AG08396 (cell line): ENCODE measurements at places on chromosomes 5 and 9.

DNA sequence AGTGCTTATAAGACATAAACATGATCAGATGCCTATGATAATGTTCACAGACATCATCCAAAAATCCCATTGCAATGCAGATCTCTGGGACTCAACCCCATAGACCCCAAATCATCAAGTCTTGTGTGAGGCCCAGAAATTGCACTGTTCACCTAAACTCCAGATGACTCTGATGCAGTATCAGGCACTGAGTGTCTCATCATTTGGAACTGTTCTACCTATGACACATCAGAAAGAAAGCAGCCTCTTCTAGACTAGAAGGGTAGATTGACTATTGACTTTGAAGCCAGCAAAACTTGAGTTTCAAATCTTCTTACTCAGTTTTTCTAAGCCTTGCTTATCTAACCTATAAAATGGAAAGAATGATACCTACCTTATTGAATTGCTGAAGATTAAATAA lies 58.7 kb upstream of the PAPPA start:
- no peak for DNase-seq

GRCh38 chr5:107352576-107352975 lies 318.2 kb downstream of the EFNA5 start:
- DNase-seq: no peak

GRCh38 chr9:5630081-5630507 lies 1.2 kb downstream of the RIC1 start:
- peak; percentile 39 for DNase-seq

DNA sequence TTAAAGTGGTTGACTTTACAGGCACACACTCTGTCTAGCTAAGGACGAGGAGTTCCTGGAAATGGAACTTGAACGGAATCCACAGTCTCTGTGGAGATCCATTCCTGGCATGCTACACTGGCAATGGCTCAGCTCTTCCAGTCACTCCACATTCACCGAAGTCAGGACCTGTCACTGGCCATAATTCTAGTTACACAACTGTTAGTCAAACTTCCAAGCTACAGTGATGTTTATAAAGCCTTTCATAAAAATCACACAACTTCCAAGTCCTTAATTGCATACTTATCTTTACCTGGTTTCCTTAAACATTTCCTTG lies 15.7 kb downstream of the CDC14B start:
- DNase-seq: peak; percentile 39

- no peak for DNase-seq
These were observed 36.5 kb downstream of the SYK start for GRCh38 chr9:90838098-90838497.

DNA sequence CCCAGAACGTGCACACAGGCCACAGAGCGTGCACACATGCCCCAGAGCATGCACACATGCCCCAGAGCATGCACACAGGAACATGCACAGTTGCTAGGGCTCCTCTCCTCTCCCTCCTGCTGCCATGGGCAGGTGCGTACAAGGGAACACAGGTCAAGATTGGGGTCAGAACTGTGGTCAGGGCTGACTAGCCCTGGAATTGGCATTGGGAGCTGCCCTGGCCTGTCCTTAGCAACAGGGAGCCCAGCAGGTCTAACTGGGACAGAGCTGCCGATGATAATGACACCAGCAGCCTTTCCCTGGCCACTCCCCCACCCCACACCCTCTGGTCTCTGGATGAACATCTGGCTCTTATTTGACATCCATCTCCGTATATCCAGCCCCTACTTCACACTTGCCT lies 8.0 kb downstream of the PCDH1 start:
- DNase-seq: no peak

GRCh38 chr5:110956280-110956912 lies 115.1 kb upstream of the TSLP start:
- DNase-seq: no peak

DNA sequence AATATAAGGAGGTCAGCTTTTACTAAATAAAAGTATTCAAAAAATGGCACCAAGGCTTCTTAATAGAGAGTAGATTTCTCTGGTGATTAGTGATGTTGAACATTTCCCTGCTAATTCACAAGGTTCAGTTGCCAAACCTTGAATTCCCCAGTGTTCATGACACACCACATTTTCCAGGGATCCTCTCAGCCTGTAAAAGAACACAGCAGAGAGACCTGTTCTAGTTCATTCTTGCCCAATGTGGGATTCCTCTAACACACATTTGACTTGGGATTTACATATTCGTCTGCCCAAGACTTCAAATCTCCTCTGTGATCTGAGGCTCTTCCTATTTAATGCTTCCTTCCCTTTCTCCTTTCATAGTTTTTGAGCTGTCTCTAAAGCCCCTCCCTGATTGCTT lies 273.2 kb upstream of the CDH9 start:
- DNase-seq: no peak

DNA sequence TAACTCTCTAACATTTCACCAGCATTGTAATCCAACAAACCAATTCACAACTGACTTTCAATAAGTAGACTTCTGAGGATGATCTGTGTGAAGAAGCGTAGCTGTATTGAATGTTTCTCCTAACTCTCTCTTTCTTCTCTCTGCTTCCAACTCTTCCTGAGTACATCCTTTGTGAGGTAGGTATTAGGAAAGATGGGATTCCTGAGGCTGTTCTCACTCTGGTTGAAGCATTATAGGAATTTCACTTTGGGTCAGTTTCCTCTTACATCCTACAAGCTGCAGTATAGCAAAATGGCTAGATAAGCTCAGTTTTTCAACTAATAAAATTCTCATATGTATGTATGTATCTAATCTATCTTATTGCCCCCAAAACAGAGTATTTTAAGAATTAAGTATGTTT lies 702.8 kb downstream of the CETN3 start:
- no peak for DNase-seq

DNA sequence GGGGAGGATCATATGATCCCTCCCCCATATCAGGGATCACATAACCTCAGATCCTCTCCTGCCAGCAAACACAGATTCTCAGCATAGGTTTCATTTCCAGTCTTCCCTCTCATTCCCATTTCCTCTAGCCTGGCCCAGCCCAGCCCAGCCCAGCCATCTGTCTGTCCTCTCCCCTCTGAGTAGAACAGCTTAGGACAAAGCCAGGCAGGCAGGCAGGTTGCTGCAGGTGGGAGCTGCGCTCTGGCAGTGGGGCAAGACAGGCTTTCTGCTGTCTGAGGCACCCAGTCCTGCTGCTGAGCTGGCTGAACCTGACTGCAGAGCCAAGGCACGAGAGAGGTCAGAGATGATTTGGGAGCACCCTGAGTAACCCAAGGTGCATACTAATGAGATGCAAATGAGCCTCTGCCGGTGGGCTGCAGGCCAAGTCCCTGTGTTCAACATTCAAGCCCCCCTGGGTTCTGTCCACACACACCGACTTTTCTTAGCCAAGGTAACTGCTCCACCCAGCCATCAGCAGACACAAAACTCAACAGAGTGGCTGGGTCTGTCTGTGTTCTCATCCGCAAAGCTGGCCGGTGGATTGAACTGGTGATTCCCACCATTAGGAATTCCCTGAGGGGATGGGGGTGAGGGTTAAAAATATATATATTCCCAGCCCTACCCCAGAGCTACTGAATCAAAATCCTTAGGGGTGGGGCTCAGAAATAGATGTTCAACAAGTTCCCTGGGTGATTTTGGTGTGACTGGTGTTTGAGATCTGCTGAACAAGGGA lies 9.1 kb downstream of the FAT2 start:
- DNase-seq: no peak

GRCh38 chr5:142826093-142826492 lies 55.9 kb downstream of the ARHGAP26 start:
- DNase-seq: no peak

DNA sequence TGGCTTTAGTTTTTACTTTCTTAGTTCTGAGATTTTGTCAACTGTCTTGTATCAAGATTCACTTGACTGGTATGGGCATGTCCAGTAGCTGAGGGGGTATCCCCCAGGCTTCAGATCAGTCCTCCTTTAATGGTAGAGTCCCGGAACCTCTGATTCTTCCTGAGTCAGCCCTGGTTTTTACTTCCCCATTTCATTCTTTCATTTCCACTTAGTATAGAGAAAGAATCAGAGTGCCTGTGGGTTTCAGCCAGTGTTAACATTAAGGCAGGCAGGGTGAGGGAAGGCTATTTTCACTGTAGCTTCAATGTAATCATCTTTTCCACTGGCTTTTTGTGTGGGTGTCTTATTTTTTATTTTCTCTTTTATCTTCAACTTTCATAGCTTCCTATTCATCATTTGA lies 8.3 kb upstream of the COMMD10 start:
- no peak for DNase-seq

DNA sequence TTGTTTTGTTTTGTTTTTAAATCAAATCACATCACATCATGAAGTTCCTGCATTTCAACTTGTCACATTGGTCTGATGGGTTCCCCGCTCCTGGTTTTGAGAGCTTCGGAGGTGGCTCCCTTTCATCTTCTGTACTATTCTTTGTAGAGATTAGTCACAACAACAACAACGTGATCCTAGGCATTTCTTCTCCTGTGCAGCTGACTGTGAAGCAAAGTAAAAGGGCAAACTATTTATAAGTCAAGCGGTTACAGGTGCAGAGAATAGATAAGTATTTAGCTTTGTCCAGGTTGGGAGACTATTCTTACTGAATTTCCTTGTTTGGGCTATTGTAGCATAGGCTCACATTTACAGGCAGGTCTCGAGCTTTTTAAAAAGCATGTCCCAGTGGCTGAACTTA lies 197.7 kb upstream of the CDKN2B start:
- no peak for DNase-seq
